ENCODE measurements at places on chromosomes 13 and 19. TPM values are rescaled to one million over a fixed set of nuclear protein-coding genes. Genes with fewer than 3 reads are reported as not detected.
A peak's percentile ranks its signal among the peaks of the same experiment; 100 is the strongest.

GRCh38 chr13:23766283-23766682 is 122.9 kb downstream of the MIPEP start:
- no peak for DNase-seq

- DNase-seq: peak; percentile 92
These were observed 30.2 kb upstream of the EVI5L start for GRCh38 chr19:7799640-7800355.

GRCh38 chr13:42777467-42777866 is 3.9 kb upstream of the FAM216B start:
- no peak for DNase-seq

GRCh38 chr19:47398707-47399597 is 20.4 kb downstream of the MEIS3 start:
- no peak for DNase-seq

PEAK3 gene
- total RNA-seq: 0.30 TPM

SELENOW gene
- 505 TPM for total RNA-seq

OR7A5 gene
- total RNA-seq: 0.72 TPM

All from lower leg skin (tissue), 4 donors.